ENCODE measurements at places on chromosomes 2 and 18. TPM values are rescaled to one million over a fixed set of nuclear protein-coding genes. Genes with fewer than 3 reads are reported as not detected.

- H3K27ac ChIP-seq, result no peak overlapping the region
- H3K27me3 ChIP-seq, result no peaks in the 10 kb centered on the region
- H3K36me3 ChIP-seq, result no peaks in the 10 kb centered on the region
- no peak overlapping the region for H3K4me3 ChIP-seq
- no peak for DNase-seq
- H3K4me1 ChIP-seq, result no peaks in the 10 kb centered on the region
Measured at GRCh38 chr2:157849591-157849990, 26.5 kb downstream of the ACVR1 start.

- H3K27me3 ChIP-seq, result no peaks in the 10 kb centered on the region
- no peak overlapping the region for H3K27ac ChIP-seq
- H3K4me1 ChIP-seq, result no peaks in the 10 kb centered on the region
- no peak overlapping the region for H3K4me3 ChIP-seq
Measured at GRCh38 chr18:54762386-54762785, 65.9 kb upstream of the RAB27B start.

GRCh38 chr2:203532957-203533658, 2.0 kb downstream of the RAPH1 start:
- H3K36me3 ChIP-seq, result no peaks in the 10 kb centered on the region
- peaks cover 24% of the 10 kb centered on the region for H3K4me1 ChIP-seq
- no peaks in the 10 kb centered on the region for H3K27me3 ChIP-seq
- no peak for DNase-seq

GRCh38 chr2:181954538-181954883, 31.1 kb upstream of the PPP1R1C start:
- peak overlapping the region; percentile 23 for H3K4me3 ChIP-seq
- H3K36me3 ChIP-seq, result no peaks in the 10 kb centered on the region
- peaks cover 15% of the 10 kb centered on the region for H3K4me1 ChIP-seq
- peak overlapping the region; percentile 16 for H3K27ac ChIP-seq

DNA sequence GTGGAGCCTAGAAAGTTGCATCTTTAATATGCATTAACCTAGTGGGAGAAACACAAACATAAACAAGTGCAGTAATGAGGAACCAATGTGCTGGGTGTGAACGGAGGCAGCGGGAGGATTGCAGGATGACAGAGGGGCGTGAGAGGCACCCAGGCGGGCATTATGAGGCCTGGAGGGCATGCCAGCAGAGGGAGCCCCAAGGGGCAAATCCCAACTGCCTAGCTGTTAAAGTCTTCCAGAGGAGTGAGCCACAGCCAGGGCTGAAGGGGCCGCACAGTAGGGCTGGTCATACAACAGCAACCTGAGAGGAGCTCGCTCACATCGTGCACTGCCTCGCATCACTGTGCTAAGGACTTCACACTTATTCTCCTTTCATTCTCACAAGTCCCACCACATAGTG, 13.3 kb upstream of the PRELID3A start:
- H3K4me3 ChIP-seq, result no peak overlapping the region
- H3K36me3 ChIP-seq, result no peaks in the 10 kb centered on the region
- DNase-seq, result no peak
- H3K4me1 ChIP-seq, result no peaks in the 10 kb centered on the region

DNA sequence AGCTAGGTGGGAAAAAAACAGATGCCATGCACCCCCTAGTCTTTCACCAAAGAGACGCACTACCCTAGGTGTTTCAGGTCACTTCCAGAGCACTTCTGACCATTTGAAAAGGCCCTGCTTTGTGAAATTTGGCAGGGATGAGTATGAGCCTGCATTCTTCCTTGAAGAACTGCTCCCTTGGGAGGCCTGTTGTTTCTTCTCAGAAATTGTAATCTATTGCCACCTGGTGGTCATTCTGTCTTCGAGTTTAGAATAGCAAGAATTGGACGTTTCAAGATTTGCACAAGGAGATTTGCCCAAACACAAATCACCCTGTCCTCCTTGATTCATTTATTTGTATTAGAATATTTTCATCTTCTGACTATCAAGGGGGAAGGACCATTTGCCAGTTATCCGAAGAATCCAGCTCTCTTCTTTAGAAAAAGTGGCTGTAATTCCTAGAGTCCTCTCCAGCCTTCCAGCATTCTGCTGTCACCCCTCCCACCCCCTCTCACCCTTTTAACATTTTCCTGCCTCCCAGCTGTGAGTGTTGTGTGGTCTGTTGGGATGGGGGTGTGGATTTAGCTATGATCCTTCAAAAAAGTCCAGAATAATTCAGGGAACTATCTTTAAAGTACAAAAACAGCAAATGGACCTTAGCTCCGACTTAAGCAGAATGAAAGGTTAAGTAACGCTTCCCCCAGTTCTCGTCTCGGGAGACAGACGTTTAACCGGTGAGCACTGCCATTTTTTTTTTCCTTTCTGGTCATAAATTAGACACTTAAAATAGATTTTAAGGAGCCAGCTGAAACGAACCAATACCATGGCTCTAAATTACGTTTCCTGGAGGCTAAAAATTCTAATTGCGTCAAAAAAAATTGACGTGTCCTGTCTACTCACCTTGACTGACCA, 3.7 kb upstream of the GAD1 start:
- peaks cover 51% of the 10 kb centered on the region for H3K27me3 ChIP-seq
- H3K36me3 ChIP-seq, result no peaks in the 10 kb centered on the region
- no peak overlapping the region for H3K27ac ChIP-seq
- peaks cover 44% of the 10 kb centered on the region for H3K4me1 ChIP-seq
- H3K4me3 ChIP-seq, result no peak overlapping the region
- no peak for DNase-seq

LIMS4 gene
- 1.1 TPM for total RNA-seq

MRPL33 gene
- 93.3 TPM for total RNA-seq

SPC25 gene
- total RNA-seq, result 0.50 TPM

CTLA4 gene
- total RNA-seq, result 0.86 TPM

OTX1 gene
- 0.27 TPM for total RNA-seq
